ENCODE measurements at places on chromosomes 5 and 9. TPM values are rescaled to one million over a fixed set of nuclear protein-coding genes. Genes with fewer than 3 reads are reported as not detected.

Gene BHMT2
- not detected for total RNA-seq

DNA sequence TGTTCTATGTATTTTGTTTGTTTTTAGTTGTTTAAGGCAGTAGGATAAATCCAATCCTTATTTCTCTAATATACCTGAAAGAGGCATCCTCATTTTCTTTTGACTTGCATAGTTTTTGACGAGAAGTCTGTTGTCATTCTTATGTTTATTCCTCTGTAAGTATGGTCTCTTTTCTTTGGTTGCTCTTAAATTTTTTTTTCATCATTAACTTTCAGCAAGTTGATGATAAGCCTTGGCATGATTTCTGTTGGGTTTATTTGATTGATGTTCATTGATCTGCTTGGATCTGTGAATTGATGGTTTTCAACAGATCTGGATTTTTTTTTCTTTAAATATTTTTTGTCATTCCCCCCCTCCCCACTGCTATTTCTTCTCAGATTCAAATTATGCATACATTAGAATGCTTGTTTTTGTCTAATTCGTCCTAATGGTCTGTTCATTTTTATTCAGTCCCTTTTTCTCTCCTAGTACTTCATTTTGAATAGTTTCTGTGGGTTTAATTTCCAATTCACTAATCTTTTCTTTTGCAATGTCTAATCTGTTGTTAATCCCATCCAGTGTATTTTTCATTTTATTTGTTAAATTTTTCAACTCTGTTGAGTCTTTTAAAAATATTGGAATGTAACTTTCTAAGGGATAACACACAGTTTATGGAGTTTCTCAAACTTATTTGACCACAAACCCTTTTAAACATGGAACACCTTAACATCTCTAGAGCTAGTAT, 495.9 kb downstream of the CSNK1G3 start:
- H3K27ac ChIP-seq, result no peak overlapping the region
- no peaks in the 10 kb centered on the region for H3K27me3 ChIP-seq
- H3K4me3 ChIP-seq, result no peak overlapping the region
- no peak for DNase-seq

GRCh38 chr5:6291961-6292360, 86.4 kb downstream of the MED10 start:
- H3K27me3 ChIP-seq, result peaks cover 3% of the 10 kb centered on the region
- H3K27ac ChIP-seq, result no peak overlapping the region
- no peak for DNase-seq
- H3K4me3 ChIP-seq, result no peak overlapping the region
- H3K4me1 ChIP-seq, result no peaks in the 10 kb centered on the region

Gene RARS1
- total RNA-seq, result 153 TPM

DNA sequence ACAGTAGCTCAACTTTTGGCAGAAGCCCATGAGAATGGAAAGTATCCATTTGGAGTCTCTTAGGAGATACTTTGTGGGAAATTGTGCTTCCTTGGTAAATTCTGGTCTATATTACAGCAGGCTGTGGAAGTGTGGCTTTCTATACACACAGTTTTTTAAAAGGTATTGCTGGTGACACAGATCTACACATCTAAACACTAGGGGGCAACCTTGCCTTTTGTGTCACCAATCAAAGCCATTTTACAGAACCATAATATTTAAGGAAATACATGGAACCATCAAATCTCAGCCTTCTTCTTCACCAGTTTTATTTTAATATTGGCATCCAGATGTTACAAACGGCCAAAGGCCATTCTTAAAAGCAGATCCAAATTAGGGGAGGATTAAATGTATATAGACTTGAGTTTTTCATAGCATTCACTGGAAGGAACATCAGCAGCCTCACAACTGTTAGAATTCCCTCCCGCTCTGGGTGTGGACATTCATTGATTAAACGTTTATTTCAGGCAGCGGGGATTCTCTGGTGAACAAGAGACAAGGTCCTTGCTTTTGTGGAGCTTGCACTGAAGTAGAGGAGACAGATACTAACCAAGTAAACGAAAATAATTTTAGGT, 132.4 kb upstream of the EPB41L4A start:
- H3K4me1 ChIP-seq, result no peaks in the 10 kb centered on the region
- H3K36me3 ChIP-seq, result no peaks in the 10 kb centered on the region
- H3K27me3 ChIP-seq, result no peaks in the 10 kb centered on the region
- no peak overlapping the region for H3K27ac ChIP-seq

GRCh38 chr5:77024490-77024889, 5.7 kb upstream of the AGGF1 start:
- H3K27ac ChIP-seq, result no peak overlapping the region
- H3K36me3 ChIP-seq, result peaks cover 15% of the 10 kb centered on the region
- DNase-seq, result no peak
- no peak overlapping the region for H3K4me3 ChIP-seq
- H3K4me1 ChIP-seq, result no peaks in the 10 kb centered on the region

Gene CLPTM1L
- total RNA-seq, result 91.6 TPM

GRCh38 chr9:36445800-36446361, 45.8 kb upstream of the RNF38 start:
- no peaks in the 10 kb centered on the region for H3K27me3 ChIP-seq
- peaks cover 6% of the 10 kb centered on the region for H3K36me3 ChIP-seq

DNA sequence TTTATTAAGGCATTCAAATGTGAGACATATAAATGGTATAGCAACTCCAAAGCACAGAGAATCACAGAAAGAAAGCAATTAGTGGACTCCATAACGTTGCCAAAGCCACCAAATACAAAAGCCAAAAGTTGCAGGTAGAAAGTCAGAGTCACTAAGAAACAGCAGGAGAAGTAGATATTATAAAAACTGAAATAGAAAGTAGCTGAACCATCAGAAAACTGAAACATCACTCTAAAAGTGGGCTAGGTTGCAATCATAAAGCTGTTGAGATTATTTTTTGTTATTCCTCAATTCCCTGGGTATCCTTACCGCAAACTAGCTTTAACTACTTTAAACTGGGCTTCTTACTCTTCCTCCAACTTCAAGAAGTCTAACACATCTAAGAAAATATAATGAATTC, 108.1 kb upstream of the ARRDC3 start:
- no peaks in the 10 kb centered on the region for H3K27me3 ChIP-seq
- no peak for DNase-seq
- H3K4me1 ChIP-seq, result peaks cover 24% of the 10 kb centered on the region

GRCh38 chr5:3595006-3595961, at the start of gene IRX1:
TSS of gene IRX1 (plus strand) at chr5:3595832. CDS start at chr5:3596106, 274 bp downstream.
- no peaks in the 10 kb centered on the region for H3K36me3 ChIP-seq
- H3K4me3 ChIP-seq, result no peak within 1 kb of the TSS
- H3K4me1 ChIP-seq, result peaks cover 1% of the 10 kb centered on the region
